ENCODE measurements at places on chromosomes 6 and 20. TPM values are rescaled to one million over a fixed set of nuclear protein-coding genes. Genes with fewer than 3 reads are reported as not detected.

Gene NOX3
- not detected for total RNA-seq

GRCh38 chr20:25065625-25066338 lies 7.8 kb upstream of the ACSS1 start:
- DNase-seq: peak; percentile 92

GRCh38 chr6:8279041-8279805 lies 156.1 kb downstream of the SLC35B3 start:
- no peak for DNase-seq

GRCh38 chr6:8017705-8018104 lies 46.5 kb downstream of the BLOC1S5 start:
- DNase-seq: no peak

DNA sequence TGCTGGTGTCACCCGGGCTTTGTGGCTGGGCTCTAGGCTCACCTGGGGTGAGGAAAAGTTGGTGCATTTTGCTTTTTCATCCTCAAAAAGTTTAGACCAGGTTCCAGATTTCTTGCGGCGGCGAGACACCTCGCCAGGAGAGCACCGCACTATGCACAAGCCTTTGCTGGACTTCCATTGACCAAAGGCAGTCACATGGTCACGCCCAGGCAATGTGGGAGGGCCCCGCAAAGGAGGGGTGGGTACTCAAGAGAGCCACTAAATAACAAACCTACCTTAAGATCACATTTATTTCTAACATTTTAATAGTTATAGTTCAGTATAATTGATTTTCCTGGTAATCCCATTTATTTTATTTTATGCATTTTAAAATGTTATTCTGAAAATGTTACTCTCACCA lies 3.0 kb upstream of the KIF16B start:
- no peak for DNase-seq

DNA sequence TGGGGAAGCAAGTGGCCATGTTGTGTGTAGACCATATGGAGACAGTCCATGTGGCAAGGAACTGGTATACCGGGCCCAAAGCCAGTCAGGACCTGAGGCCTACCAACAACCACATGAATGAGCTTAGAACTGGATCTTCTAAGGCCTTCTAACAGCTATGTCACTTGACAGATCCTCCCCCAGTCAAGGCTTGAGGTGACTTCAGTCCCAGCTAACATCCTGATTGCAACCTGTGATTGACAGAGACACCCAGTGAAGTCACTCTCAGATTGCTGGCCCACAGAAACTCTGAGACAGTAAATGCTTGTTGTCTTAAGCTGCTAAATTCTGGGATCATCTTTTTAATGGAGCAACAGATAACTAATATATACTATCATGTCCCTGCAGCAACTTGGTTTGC lies 32.9 kb downstream of the AHI1 start:
- no peak for DNase-seq

DNA sequence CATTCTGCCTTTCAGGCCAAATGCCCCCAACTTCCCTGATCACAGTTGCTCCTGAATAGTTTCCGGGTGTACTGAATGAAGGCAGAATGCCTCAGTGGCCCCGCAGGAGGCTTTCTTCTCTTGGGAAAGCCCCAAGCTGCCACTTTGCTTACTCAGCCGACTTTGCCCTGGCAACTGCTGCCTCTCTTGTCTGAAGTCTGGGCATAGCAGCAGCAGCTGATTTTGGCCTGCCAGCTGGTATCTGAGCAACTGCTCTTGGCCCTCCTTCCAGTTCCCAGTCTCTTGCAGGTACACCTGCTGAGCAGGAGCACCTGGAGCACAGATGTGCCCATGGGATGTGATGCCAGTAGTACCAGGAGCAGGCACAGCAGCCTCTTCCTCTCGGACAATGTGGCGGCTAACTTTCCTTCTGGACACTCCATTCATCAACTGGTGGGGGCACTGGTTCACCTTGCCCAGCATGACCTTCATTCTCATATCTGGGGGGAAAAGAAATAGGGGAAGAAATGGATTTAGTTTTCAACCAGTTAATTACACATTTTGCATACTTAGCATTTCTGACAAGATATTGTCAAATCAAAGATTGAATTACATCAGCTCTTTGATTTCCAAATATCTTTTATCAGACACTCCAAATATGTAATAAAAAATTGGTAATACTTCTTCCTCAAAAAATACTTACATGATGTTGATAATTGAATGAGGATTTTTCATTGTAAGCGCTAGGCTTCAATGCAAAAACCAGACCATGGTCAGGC lies 468.2 kb downstream of the PKHD1 start:
- no peak for DNase-seq

GRCh38 chr6:91730710-91731109 lies 1143.8 kb upstream of the MAP3K7 start:
- DNase-seq: peak; percentile 21

GRCh38 chr20:32518593-32519380 lies 66.3 kb downstream of the NOL4L start:
- peak; percentile 65 for DNase-seq
